GDM1 (cell line): ENCODE measurements at places on chromosomes 16 and 17.

- DNase-seq, result no peak
These were observed 232.3 kb downstream of the ZFHX3 start for GRCh38 chr16:72815348-72816318.

GRCh38 chr17:40810494-40810893 lies 10.7 kb upstream of the KRT28 start:
- DNase-seq, result no peak

- DNase-seq, result no peak
These were observed 735 bp downstream of the PSMD11 start for GRCh38 chr17:32445074-32445415.

GRCh38 chr16:16025214-16025968 lies 76.0 kb downstream of the ABCC1 start:
- no peak for DNase-seq

GRCh38 chr17:82373731-82374625 lies 2.4 kb downstream of the UTS2R start:
- no peak for DNase-seq

DNA sequence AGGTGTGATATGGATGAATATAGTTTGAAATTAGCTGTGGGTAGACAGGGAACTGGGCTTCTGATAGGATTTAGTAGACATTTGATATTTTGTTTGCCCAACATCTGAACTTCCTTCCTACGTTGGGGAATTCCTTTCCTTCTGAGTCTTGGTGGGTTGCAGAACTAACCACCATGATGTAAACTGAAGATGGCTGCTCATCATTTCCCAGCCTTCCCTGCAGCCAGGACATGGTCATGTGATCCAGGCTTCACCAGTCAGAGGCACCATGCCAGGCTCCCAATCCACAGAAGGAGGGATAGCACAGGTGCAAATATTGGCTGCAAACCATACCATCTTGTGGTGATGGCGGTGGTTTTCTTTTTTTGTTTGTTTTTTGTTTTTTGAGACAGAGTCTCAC lies 57.4 kb downstream of the EMP2 start:
- no peak for DNase-seq

- no peak for DNase-seq
These were observed 3.8 kb downstream of the CCL16 start for GRCh38 chr17:35977509-35977908.

GRCh38 chr17:49575679-49576087 lies at the start of gene NXPH3:
TSS of gene NXPH3 (plus strand) at chr17:49575871. CDS start at chr17:49576220, 349 bp downstream.
- peak; percentile 51 for DNase-seq

- no peak for DNase-seq
These were observed 219.2 kb downstream of the C16orf78 start for GRCh38 chr16:49592546-49593423.

- DNase-seq, result no peak
These were observed 4.2 kb upstream of the ALOX15 start for GRCh38 chr17:4645642-4646041.

DNA sequence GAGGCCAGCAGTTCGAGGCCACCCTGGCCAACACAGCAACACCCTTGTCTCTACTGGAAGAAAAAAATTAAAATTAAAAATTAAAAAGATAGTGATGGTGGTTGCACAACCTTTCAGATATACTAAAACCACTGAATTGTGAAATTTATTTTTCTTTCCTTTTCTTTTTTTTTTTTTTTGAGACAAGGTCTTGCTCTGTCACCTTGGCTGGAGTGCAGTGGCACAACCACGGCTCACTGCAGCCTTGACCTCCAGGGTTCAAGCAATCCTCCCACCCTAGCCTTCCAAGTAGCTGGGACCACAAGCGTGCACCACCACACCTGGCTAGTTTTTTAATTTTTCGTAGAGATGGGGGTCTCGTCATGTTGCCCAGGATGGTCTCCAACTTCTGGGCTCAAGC lies 254.4 kb downstream of the SLC39A11 start:
- no peak for DNase-seq

DNA sequence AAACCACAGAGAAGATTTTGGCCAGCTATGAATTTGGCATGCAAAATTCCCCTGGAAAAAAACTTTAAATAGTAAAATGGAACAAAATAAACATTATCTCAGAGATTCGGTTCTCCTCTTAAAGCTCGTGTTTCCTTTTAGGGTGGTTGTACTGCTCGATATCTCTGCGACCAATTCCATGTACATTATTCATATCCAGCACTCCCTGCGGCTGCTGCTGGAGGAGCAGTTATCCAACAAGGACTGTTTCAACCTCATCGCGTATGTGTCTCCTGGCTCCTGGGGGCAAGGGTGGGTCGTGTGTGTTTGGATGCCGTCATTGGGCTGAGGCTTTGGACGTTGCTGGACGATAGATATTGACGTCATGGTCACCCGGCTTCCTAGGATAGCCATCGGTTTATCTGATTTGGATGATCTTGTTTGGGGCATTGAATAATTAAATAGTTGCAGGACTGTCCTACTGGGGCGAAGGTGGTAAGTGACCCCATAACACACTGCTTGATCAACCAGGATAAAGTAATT lies 33.8 kb downstream of the VWA3A start:
- DNase-seq, result no peak

DNA sequence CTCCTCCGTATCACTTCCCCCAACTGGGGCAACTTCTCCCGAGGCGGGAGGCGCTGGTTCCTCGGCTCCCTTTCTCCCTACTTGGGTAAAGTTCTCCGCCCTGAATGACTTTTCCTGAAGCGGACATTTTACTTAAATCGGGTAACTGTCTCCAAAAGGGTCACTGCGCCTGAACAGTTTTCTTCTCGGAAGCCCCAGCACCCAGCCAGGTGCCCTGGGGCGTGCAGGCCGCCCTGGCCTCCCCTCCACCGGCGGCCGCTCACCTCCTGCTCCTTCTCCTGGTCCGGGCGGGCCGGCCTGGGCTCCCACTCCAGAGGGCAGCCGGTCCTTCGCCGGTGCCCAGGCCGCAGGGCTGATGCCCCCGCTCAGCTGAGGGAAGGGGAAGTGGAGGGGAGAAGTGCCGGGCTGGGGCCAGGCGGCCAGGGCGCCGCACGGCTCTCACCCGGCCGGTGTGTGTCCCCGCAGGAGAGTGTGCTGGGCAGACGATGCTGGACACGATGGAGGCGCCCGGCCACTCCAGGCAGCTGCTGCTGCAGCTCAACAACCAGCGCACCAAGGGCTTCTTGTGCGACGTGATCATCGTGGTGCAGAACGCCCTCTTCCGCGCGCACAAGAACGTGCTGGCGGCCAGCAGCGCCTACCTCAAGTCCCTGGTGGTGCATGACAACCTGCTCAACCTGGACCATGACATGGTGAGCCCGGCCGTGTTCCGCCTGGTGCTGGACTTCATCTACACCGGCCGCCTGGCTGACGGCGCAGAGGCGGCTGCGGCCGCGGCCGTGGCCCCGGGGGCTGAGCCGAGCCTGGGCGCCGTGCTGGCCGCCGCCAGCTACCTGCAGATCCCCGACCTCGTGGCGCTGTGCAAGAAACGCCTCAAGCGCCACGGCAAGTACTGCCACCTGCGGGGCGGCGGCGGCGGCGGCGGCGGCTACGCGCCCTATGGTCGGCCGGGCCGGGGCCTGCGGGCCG lies 1.6 kb downstream of the HIC1 start:
- DNase-seq, result no peak

DNA sequence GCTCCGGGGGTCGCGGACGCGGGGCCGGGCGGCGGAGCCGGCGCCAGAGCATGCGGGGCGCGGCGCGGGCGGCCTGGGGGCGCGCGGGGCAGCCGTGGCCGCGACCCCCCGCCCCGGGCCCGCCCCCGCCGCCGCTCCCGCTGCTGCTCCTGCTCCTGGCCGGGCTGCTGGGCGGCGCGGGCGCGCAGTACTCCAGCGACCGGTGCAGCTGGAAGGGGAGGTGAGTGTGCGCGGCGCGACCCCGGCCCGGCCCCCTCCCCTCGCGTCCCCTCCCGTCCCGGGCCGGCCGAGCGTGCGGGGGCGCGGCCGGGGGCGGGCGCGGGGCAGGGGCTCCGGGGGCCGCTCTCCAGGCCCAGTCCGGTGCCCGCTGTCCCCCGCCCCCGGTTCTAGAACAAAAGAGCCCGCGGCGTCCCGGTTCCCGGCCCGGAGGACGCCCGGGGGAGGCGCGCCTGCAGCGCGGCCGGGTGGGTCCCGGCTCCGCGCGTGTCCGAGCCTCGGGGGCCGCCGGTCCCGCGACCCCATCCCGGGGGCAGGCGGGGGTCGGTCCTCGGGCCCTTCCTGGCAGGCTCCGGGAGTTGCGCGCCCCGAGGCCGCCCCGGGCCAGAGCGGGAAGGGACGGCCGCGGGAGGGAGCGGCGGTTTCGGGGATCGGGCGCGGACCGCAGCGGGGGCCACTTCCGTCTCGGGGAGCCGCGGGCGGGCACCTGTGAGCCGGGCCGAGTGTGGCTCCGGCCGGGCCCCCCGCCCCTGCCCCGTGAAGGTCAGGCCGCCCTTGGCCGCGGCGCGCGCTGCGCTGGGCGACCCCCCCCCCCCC lies 563 bp downstream of the METRNL start:
- DNase-seq, result no peak

GRCh38 chr17:14737984-14738651 lies 437.2 kb downstream of the HS3ST3B1 start:
- DNase-seq, result no peak

- DNase-seq, result no peak
These were observed 5.4 kb upstream of the PRR35 start for GRCh38 chr16:554640-555365.

- DNase-seq, result no peak
These were observed 2.7 kb downstream of the PLEKHH3 start for GRCh38 chr17:42673885-42674754.

DNA sequence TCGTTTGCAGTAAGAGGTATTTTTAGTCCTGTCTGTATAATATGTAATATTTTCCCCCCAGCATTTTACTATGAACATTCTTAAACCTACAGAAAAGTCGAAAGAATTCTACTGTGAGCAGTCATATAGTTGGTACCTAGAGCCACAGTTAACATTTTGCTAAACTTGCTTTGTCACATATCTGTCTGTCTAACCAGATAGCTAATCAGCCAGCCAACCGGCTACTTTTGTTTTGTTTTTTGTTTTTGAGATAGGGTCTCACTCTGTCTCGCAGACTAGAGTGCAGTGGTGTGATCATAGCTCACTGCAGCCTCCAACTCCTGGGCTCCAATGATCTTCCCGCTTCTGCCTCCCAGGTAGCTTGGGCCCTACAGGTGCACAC lies 73.3 kb downstream of the ABCC1 start:
- no peak for DNase-seq

DNA sequence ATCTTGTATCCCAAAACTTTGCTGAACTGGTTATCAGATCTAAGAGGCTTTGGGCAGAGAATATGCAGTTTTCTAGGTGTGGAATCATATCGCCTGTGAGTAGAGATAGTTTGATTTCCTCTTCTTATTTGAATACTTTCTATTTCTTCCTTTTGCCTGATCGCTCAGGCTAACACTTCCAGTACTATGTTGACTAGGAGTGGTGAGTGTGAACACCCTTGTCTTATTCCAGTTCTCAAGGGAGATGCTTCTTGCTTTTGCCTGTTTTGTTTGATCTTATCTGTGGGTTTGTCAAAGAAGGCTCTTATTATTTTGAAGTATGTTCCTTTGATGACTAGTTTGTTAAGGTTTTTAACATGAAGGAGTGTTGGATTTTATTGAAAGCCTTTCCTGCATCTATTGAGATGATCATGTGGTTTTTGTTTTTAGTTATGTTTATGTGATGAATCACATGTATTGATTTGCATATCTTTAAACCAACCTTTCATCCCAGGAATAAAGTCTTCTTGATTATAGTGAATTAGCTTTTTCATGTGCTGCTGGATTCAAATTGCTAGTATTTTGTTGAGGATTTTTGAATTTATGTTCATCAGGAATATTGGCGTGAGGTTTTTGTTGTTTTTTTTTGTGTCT lies 17.0 kb upstream of the CCL13 start:
- no peak for DNase-seq

DNA sequence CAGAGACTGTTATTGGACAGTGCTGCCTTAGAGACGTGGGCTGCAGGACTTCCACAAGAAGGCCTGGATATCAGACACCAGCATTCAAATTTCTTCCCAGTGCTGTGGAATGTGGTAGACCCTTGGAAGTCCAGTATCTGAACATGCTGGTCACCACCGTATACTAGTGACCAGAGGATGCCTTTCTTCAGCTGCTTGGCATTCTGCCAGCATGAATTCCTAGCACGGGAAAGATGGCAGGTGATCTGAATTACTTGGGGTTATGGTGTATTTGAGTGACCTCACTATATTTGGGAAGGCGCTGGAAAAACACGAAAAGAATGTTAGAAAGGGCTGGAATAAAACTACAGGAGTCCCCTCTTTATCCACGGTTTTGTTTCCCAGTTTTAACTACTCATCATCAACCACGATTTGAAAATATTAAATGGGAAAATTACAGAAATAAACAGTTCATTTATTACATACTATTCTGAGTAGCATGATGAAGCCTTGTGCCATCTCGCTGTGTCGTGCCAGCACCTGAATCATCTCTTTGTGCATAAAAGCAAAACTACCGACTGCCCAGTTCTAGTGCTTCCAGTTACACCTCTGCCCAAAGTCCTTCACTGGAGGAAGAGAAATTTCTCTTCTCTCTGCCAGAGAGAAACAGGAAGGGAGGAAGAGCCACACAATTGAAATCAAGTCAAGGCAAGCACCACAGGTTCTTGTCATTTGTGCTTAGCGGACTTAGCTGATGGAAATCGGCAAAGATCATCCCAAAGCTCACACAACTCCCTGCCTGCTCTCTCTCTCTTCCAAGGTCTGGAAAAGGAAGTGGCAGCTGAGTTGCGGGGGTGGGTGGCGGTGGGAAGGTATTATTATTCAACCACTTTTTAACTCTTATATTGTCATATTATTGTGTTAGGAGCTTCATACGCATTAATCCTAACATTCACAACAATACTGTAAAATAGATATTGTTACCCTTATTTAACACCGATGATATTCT lies 1.4 kb upstream of the CHST4 start:
- no peak for DNase-seq

- no peak for DNase-seq
These were observed 391.1 kb downstream of the CNTNAP4 start for GRCh38 chr16:76668207-76668725.

DNA sequence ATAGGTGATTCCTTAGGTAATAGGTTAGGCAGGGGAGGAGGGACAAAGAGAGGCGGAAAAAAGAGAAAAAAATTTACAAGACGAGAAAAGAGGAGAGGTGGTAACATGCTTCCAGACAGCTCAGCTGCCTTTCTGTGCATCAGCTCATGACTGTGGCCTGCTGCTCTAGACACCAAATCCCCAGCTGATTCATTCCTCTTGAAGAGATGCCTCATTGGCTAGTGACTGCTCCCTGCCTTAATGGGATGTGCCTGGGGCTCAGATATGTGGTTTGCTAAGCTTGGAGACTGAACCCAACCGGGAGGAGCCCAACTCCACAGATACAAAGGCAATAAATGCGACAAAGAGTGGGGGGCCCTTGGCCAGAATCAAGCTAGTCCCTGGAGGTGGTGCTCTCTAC lies 105.9 kb upstream of the FAM20A start:
- no peak for DNase-seq
